ENCODE measurements at places on chromosomes 7 and 10.

DNA sequence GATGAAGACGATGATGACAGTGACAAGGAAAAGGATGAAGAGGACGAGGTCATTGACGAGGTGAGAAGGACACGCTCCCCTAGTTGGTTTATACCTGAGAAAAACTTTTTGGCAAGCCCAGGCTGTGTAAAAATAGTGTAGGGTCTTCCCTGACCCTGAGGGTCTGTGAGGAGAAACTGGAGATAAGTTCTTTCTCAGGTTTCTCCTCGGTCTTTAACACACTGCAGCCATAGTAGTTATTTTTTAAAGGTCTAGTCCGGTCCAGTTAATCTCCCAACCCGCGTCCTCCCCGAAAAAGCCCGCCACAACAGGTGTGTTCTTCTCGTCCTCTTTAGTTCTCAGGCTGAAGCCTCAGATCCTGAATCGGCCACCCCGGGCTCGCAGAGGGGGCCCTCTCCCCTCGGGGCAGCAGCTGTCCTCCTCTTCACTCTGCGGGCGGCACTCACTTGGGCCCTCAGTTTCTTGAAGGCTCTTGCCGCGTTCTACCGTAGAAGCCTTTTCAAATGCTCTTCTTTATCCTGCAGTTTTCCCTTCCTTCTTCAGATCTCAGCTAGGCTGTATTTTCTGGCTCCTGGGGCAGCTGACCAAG lies 411 bp downstream of the BCCIP start:
- no peak for DNase-seq

DNA sequence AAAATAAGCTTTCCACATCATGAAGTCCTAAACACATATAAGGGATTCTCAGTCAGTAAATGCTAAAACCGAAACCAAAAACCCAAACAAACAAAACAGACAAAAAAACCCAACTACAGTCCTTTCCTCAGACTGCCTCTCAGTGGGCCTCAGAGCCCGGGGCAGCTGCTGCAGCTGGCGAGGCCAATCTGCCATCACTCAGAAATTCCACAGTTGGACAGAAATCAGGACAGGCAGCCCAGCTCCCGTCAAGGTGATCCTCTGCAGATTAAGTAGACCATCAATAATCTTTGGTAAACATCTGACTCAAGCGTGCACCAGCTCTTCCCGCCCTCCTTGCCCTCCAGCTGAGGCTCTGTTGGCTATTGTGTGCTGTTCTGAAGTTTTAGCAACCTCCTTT lies 142.2 kb downstream of the ATXN7L1 start:
- no peak for DNase-seq

DNA sequence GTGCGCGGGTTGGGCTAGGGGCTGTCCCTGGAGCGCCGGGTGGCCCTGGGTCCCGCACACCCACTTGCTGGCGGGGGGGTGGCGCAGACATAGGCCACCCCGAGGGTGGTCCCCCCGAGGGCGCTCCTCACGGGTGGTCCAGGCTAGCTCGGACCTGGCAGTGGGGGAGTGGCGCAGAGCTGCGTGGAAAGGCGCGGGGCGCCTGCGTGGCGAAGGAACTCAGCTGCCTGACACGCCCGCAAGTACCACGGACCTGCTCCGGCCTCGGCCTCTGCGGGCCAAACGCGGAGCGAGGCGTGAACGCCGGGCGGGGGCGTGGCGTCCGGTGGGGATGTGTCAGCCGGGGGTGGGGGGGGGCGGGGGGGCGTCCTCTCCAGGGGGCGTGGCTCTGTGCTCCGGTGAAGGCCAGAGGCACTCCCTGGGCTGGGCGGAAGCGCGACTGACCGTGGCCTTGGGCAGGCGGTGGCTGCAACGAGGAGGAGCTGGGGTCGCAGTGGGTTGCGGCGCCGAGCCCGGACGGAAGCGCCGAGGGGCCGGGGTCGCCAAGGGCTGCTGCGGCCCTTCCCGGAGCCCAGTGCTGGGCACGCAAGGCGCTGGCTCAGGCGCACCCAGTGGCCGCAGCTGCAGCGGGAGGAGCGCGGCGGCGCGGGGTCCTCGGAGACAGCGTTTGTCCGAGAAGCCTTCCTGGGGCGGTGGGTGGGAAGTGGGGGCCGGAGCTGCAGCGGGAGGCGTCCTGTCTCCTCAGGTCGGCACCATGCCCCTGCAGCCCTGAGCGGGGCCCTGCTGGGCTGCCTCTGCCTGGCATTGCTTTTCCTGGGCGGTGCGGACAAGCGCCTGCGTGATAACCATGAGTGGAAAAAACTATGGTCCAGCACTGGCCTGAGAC lies 58.9 kb upstream of the NUPR2 start:
- DNase-seq, result no peak

DNA sequence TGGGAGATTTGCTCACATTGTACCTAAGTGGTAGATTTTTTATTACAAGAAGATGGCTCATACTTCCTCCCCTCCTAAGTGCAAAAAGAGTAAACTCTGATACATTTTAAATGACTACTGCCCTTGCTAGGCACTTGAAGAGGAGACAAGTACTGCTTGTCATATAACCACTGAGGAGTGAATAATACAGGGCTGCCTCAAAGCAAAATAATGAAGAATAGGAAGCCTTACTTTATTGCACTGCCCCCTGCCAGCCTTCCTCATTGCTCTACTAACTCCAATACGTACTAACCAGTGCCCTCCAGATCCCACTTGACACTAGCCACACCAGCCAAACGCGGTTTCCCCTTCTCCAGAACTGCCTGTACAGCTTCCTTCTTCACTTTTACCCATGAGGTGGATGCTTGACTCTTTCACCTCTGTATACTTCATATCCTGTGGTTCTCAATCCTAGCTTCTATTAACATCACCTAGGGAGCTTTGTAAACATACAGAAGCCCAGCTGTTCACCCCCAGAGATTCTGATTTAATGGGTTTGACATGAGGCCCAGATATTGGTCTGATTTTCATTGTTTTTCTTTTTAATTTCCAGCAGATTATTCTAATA lies 11.7 kb upstream of the MTERF1 start:
- no peak for DNase-seq

GRCh38 chr7:135803143-135803542 lies 54.5 kb upstream of the FAM180A start:
- no peak for DNase-seq

- DNase-seq, result no peak
These were observed 52.8 kb downstream of the P4HA1 start for GRCh38 chr10:73043766-73044377.

- DNase-seq, result no peak
These were observed 3.7 kb downstream of the PRF1 start for GRCh38 chr10:70598857-70599295.

DNA sequence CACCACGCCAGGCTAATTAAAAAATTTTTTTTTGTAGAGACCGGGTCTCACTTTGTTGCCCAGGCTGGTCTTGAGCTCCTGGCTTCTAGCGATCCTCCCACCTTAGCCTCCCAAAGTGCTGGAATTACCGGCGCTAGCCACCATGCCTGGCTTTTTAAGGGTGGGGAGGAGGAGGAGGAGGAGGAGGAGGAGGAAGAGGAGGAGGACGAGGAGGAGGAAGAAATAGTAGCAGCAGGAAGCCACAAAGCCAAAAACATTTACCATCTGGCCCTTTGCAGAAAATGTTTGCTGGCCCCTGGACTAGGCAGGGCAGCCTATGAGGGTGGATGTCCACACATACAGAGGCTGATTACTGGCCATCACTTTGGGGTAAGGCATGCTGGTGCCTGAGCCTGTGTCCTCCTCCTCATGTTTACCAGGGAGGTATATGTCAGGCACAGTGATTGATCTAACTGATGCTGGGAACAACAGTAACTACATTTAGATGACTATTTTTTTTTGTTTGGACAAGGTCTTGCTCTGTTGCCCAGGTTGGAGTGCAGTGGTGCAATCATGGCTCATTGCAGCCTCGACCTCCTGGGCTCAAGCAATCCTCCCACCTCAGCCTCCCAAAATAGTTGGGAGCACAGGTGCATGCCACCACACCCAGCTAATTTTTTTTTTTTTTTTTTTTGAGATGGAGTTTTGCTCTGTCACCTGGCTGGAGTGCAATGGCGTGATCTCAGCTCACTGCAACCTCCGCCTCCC lies 122.1 kb downstream of the HIP1 start:
- DNase-seq, result no peak

DNA sequence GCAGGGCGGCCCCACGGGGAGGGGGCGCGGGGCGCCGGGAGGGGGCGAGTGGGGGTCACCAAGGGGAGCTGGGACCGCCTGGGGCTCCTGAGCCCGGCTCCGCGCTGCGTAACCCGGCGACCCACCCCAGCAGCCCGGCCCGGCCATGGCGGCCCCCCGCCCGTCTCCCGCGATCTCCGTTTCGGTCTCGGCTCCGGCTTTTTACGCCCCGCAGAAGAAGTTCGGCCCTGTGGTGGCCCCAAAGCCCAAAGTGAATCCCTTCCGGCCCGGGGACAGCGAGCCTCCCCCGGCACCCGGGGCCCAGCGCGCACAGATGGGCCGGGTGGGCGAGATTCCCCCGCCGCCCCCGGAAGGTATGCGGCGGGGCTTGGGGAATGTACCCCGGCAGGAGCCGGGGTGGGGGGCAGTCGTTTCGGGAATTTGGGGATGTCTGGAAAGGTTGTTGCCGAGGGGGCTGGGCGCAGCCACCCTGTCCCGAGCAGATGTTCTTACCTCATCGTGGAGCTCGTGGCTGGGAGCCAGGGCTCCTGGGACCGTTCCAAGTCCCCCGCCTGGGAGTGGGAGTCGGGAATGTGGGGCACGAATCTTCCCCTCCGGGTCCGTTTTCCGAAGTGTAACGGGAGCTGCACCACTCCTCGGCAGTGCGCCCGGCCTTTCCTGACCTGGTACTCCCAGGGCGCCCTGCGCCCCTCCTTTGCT lies 431 bp downstream of the ZYX start:
- peak; percentile 38 for DNase-seq

- DNase-seq, result no peak
These were observed 48.9 kb downstream of the KIFBP start for GRCh38 chr10:69037489-69037888.
